NCI-H460 (cell line): ENCODE measurements at places on chromosomes 16 and 17.
A peak's percentile ranks its signal among the peaks of the same experiment; 100 is the strongest.

DNA sequence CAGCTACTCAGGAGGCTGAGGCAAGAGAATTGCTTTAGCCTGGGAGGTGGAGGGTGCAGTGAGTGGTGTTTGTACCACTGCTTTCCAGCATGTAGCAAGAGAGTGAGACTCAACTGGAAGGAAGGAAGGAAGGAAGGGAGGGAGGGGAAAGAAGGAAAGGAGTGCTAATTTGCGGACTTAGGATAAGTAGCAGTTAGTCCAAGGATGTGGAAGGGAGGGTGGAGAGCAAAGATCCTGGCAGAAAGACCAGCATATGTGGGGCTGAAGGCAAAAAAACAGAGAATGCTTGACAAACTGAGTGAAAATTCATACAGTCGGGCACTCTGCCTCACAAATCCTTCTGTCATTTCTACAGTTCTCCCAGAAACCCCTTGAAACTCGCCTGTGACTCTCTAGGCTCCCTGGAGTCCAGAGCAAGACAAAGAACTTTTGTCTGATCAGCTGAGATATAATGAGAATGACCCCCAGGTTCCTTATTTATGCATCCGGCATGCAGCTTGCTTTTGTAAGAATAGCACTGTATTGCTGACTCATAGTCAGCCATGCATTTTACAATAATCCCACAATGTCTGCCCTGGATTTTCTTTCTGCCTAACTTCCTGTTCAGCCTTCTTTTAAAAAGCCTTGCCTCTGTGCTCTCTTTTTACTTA lies 31.5 kb downstream of the CDK5RAP3 start:
- peak; percentile 59 for DNase-seq

DNA sequence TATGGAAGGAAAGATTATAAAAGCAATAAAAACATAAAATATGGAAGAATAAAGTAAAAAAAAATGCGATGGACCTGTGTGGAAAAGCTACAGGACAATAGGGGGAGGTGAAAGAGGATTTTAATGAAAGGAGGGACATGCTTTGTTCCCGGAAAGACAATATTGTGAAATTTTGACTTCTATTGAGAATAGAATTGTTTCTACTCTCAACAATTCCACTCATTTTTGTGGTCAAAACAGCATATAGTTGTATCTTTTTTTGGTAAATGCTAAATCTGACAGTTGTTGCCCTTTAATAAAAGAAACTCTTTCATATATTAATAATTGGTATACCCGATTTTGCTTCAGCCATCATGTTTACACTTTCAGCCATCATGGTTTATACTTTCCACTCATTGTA lies 22.9 kb upstream of the APPBP2 start:
- DNase-seq, result no peak

GRCh38 chr17:17978481-17979424 lies 6.1 kb downstream of the DRC3 start:
- DNase-seq, result no peak

- no peak for DNase-seq
Measured at GRCh38 chr16:4373909-4374742, 2.5 kb downstream of the VASN start.

GRCh38 chr17:21043296-21044232 lies 753 bp upstream of the USP22 start:
- DNase-seq, result peak; percentile 98

DNA sequence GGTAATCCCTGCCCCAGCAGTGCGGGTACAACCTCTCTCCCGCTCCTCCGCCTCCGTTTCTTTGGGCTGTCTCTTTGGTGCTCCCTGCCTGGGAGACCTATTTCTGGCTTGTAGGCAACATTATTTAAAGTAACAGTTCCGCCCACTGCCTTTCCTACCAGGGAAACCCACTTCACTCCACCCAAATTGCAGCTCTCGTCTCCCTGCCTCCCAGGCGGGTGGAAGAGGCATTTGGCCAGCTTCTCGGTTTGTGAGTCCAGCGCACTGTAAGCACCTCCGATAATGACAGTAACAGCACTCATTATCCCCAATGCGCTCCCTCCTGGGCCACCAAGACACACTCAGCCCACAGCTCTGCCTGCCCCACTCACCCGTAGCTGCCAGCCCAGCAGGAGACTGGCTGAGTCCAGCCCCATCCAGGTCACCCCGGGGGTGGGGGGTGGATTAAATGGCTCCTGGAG lies 165.1 kb upstream of the CDC42EP4 start:
- DNase-seq, result no peak

DNA sequence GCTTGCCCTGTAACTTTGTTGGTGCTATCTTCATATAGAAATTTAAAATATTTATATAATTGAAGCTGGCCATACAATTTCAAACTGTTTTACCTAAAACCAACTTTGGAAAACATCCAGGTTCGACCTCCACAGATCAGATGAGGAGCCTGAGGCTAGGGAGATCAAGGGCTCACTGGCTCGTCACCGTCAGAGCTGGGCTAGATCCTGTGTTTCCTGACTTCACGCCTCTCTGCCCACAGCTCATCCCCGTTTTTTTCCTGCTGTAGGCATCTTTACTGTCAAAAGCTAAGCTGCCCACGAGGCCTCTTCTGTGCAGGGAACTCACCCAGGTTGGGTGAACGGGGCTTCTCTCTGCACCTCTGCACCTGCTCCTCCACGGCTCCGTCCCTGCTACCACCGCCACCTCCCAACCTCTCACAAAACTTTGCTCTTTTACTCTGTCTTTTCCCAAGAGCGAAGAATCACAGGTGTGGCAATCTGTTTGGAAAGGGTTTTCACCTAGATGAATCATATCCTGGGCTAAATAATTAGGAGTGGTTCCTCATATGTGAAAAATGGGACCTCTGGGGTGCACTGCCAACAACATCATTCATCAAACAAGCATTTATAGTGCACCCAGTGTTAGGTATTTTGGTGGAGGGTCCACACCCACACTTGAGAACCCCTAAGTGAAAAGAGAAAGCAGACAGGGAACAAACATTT lies 24.8 kb upstream of the KDM6B start:
- no peak for DNase-seq

DNA sequence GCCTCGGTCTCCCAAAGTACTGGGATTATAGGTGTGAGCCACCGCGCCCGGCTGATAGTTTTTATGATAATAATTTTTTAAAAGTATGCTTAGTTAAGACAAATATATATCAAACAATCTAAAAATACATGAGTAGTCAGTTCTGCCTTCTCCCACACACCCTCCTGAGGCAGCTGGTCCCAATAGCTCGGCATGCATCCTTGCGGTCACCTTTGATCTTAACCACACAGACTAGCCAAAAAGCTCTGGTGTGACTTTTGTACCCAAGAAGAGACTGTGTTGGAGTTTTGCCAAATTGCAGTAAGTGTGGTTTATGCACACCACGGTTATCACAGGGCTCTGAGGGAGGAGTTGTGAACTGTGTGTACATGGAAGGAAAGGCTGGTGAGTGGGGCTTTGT lies 25.6 kb downstream of the ATP6V0A1 start:
- no peak for DNase-seq

DNA sequence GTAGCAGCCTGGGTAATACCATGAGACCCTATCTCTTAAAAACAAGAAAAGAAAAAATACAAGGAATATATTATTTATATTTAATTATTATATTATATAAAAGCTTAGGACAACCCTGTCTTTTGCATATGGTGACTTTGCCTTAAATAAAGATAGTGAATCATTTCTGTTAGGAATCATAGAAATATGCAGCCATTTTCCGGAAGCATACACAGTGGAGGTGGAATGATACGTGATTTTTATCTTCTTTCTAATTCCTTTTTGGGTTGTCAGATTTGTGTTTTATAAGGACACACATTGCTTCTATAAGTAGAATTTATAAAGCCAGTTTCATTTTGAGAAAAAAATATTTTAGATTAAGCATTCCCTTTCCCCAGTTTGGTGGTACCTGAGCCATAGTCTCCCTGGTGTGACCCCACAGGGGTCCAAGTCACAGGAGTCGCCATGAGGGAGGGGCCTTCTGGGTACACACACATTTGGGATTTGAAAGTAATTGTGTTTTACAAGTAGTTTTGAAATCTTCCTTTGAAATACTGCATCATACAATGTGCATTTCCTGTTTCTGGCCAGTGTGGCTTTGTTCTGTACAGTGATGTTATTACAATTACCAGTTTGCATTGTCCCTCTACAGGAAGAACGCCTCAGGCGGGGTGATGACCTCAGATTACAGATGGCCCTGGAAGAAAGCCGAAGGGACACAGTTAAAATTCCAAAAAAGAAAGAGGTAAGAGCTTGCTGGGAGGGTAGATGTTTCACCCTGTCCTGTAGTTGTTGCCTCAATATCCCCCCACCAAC lies 50.9 kb downstream of the B9D1 start:
- DNase-seq, result no peak

DNA sequence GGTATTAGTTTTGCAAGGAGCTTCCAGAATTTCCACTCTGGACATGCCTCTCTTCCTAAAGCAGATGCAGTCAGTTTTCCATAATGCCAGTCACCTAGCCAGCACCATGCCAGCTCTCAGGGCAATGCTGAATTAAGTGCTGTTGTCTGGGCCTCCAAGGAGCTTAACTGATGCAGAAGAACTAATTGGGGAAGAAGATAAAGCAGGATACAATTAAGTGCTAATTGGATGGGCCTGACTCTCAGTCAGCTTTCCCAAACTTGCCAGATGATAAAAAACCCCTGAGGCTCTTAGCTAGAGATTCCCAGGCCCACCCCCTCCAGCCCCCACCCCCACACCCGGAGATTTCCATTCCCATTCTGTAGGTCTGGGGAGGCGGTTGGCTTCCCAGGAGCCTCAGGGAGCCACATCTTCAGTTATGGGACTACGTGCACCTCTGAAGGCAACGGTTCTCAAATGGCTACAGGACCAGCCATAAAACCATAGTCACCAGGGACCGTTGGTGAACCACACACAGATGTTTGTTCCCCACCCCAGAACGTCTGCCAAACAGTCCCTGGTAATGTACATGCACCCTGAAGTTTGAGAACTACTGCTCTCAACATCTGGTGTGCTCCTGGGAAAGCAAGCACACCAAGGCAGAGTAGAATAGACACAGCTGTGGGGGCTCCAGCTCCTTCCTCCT lies 499.1 kb upstream of the CDH5 start:
- DNase-seq, result no peak

- no peak for DNase-seq
Measured at GRCh38 chr17:2177235-2177811, 122.4 kb downstream of the HIC1 start.

- no peak for DNase-seq
Measured at GRCh38 chr16:29963021-29963743, 1.3 kb downstream of the TMEM219 start.

GRCh38 chr17:59844884-59845594 lies 47.7 kb downstream of the TUBD1 start:
- no peak for DNase-seq

DNA sequence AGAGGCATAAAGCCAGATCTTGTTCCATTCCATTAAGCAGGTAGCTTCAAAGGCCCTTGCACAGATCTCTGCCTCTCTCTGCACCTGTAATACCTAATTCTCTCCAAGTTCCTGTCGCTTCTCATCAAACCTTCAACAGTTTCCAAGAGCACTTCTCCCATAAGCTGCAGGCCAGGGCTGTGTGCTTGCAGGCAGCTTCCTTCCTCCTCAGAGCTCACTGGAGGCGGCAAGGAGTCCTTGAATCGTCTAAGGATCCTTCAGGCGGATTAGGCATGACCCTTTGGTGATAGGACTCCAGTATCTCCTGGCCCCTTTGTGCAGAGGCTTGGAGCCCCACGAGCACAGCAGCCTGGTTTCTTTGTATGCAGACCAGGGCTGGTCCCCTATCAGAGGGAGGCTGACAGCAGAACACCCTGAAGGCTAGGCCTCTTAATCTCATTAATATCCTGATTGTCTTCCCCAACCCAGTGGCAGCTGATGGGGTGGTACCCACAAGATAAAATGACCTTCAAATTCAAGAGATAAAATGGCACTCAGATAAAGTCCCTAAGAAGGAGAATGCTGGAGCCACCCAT lies 19.8 kb downstream of the HNF1B start:
- DNase-seq, result no peak

GRCh38 chr17:30137158-30137557 lies 20.5 kb downstream of the NSRP1 start:
- no peak for DNase-seq

GRCh38 chr17:21119247-21119918 lies 7.4 kb upstream of the DHRS7B start:
- DNase-seq, result peak; percentile 50
